ENCODE measurements at places on chromosomes 4 and X. TPM values are rescaled to one million over a fixed set of nuclear protein-coding genes. Genes with fewer than 3 reads are reported as not detected.

DNA sequence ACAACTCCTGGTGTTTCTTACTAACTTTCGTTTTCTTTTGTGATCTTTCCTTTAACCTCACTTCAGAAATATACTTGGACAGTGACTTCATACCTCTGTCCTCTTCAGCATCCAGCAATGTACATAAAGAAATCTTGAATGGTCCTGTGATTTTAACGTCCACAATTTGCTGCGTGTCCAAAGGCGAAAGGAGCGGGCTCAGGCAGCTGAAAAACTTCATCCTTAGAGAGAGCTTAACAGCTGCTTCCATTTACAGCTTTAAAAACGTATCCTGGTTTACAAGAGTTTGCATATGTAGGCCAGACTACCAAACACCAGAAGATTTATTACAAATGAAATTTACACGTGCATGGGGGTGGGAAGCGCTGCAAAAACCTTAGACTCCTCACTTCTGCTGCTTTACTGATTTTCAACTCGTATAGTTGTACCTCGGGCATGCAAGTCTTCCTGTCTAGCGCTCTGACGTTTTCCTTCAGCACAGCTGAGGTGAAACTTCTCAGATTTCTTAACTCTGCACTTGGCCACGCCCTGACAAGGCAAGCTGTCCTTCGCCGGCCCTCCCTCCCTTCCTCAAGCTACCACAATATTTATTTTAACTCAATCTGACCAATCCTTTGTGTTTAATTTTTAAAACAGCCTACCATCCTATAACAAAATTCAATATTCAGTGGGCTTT is 406.4 kb downstream of the FAM47A start:
- peak; percentile 36 for DNase-seq

AR gene
- total RNA-seq, result 18.2 TPM

ARX gene
- not detected for total RNA-seq

DNA sequence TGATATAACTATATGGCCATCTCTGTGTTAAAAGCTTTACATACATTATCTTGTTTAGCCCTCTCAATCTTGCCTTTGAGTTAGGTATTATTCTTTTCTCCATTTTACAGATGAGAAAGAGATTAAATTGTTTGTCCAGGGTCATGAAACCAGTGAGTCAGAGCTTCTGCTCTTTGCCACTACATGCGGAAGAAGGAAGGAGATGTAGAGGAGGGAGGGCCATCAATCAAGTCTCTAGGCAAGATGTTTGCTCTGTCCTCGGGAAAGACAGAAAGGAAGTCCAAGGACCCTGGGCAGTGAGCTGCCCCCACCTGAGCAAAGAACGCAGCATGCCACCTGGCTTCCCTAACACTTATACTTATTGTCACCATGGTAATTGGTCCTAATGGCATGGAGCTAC is 133.7 kb upstream of the IL1RAPL2 start:
- no peak for DNase-seq

FBXL5 gene
- total RNA-seq, result 99.0 TPM

DNA sequence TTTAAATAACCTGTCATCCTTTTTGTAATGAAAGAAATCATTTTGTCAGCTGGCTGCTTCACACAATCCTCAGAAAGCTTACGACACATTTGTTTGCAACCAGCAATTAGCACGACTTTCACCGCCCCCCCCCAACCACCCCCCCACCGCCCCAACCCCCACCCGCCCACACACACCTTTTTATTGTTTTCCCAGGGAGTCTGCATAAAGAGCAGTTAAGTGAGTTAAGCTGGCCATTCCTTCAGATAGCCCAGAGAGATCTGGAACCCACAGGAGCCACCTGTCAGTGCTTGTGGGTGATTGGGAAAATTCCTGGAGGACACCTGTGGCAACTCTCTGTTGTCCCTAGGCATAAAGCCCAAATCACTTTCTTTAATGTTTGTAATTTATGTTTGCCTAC is 175.7 kb upstream of the FMR1 start:
- DNase-seq, result no peak

- no peak for DNase-seq
Measured at GRCh38 chr4:76659103-76659490, 224.1 kb downstream of the SHROOM3 start.

EDA gene
- 11.1 TPM for total RNA-seq

PDHA2 gene
- total RNA-seq, result not detected

DNA sequence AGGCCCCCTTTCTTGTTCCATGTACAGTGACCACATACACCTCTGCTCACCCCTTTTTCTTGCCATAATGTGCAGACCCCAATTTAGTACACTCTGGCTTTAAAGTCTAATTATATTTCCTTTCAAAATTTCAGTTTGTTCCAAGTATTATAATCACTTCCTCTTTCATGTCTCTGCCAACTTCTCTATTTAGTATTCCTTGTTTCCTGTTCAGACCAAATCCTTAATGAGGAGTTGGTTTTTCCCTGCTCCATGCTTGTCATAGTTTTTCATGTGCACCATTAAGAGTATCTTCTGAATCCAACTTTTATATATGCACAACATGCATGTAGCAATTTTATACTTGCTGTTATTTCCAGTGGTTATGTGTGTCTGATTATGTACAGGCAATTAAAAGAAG is 32.3 kb downstream of the USP53 start:
- DNase-seq, result no peak

SLC25A43 gene
- 2.1 TPM for total RNA-seq

WWC2 gene
- total RNA-seq, result 34.4 TPM

GRCh38 chrX:130120746-130121504 is 10.6 kb upstream of the ELF4 start:
- DNase-seq, result peak; percentile 85

POLN gene
- total RNA-seq, result 2.3 TPM

DNA sequence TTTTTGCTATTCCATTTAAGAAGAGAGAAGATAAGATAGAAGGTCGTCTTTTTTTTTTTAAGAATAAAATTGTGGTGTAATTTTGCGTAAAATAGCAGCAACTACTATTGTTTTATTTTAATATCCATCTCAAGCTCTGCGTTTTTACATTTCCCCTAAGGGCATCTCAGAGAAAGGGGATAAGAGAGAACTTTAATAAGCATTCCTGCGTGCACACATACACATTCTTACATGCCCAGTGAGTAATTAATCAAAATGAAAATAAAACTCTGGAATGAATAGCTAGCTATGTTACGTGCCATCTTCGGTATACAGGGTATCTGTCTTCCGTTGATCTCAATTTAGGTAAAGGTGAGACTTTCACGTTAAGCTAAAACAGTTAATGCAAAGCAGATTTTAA is 200.3 kb upstream of the TENM3 start:
- no peak for DNase-seq

- no peak for DNase-seq
Measured at GRCh38 chrX:53039236-53039635, 9.4 kb upstream of the GPR173 start.

DNA sequence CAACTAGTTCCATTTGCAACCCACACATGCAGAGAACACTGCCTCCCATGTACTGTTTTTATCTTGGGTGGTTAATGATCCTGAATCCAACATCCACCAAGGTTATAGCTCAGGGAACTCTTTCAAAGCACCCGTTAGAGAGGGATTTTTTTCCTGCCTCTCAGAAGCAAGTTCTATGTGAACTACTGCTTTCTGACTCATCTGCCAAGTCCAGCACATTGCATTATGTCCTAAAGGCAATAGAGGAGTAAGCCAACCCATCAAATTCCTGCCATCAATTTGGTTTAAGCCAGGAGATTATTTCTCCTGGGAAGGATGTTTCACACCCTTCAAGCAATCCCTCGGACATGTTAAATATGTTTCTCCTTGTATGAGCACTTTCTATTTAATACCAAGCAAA is 334.5 kb downstream of the GASK1B start:
- DNase-seq, result no peak

DNA sequence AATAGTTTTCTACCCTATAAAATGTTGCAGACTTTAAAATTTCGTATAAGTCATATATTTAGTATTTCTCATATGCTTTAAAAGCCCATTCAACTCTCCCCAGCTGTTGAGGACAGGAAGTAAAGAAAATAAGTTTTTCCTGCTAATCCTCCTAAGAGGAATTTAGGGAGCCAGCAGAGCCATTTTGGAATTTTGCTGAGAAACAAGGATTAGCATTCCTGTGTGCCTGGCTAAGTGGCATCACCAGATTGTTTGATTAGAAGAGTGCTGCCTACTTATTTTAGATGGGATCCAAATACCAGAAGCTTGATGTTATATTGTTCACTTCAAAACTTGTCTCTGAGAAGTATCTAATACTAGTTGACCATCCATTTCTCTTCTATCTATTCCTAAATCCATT is 131.2 kb upstream of the HHIP start:
- no peak for DNase-seq

DNA sequence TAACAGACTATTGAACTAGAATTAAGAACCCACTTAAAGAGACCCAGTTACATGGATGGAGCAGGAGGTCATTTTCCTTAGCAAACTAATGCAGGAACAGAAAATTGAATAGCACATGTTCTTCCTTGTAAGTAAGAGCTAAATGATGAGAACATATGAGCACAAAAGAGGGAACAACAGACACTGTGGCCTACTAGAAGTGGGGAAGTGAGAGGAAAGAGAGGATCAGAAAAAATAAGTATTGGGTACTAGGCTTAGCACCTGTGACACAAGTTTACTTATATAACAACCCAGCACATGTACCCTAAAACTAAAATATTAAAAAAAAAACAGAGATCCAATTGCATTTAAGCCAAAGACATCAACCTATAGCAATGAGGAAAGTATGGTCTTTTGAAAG is 26.2 kb downstream of the ARAP2 start:
- no peak for DNase-seq

DNA sequence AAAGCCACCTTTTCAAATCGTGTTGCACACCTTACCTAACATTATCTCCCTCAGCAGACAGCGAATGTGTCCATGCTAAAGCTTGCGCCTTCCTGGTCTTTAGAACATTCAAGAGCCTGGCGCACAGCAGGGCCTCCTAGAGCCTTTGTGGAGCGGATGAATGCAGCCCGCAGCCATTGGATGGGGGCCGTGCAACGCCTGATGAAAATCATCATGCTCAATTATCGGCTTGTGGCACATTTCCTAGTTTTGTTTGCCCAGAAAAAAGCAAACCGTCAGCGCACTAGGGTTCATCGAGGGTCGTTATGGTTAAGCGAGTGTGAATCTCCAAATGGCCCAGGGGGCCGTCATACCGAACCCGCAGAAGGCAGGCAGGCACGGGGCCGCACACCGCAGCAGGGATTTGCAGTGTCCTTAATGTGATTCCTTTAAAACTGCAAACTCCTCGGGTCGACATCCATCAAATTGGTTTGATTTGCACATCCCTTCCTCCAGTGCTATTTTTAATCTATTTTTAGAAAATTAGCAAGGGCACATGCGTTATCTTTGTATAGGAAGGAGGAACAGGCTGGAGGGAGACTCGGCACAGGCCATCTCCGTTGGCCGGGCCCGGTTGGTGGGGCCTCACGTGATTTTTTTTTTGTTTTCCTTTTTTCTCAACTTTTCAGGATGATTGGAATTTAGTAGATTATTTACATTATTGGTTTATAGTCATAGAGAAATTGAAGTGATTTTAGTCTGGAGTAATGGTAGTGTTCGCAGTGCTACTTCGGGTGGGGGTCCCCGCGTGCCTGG is 53.1 kb downstream of the ABLIM2 start:
- no peak for DNase-seq

- no peak for DNase-seq
Measured at GRCh38 chr4:142701017-142701416, 145.1 kb downstream of the INPP4B start.

GRCh38 chr4:128803783-128804182 is 5.7 kb upstream of the JADE1 start:
- DNase-seq, result no peak

DNA sequence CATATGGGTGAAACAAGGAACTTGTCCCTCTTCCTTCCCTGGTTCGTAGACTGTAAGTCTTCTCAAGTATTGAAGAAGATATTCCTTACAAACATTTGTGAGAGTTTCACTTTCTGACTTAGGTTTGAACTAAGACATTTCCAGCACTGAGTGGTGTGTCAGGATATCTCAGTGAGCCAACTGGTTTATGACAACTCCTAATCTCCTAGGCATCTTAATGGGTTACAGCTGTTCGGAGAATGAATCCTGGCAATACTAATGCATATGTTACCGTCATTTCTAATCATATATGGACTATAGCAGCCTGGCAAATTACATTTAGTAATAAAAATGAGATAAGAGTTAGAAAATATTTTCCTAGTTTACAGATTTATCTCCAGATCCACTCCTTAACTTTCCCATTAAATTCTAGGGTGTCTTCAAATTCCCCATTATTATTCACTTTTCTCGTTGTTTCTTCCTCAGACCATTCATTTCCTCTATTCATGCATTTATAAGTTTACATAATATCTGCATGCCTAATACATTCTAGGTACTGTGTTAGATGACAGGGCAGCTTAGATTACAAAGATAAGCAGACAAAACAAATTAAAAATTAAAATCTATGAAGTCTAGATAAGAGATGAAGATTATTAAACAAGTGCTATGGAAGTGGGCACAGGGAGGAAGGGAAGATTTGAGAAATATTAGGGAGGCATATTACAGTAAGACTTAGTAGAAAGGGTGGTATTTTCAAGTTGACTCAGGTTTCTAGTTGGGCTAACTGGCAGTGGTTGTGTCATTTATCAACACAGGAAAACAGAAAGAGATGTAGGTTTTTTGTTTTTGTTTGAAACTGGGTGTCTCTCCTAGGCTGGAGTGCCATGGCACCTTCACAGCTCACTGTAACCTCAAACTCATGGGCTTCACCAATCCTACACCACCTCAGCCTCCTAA is 173.9 kb downstream of the WDFY3 start:
- no peak for DNase-seq

GRCh38 chr4:30281986-30282385 is 438.2 kb upstream of the PCDH7 start:
- DNase-seq, result no peak

ADGRG4 gene
- not detected for total RNA-seq

DNA sequence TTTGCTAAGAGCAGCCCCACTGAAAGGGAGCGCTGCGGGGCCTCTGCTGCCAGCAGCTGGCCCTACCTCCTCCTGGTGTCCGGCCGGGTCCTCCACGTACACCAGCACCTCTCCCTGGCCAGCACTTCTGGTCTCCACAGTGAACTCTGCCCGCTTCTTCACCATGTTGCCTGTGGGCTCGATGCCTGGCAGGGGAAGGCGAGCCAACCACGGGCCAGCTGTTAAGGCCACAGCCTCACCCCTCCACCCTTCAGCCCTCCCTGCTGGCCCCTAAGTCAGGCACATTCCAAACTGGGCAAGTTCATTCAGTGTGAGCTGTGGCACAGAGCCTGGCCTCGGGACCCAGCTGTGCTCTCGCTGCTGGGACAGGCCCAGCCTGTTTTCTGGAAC is 7.8 kb downstream of the FLNA start:
- DNase-seq, result peak; percentile 74

PRKX gene
- 4.8 TPM for total RNA-seq

GRCh38 chr4:76374798-76375197 is 46.1 kb downstream of the CCDC158 start:
- no peak for DNase-seq

G6PD gene
- 9.3 TPM for total RNA-seq

Measured in Right ventricle myocardium superior (tissue), 1 donor.